ENCODE measurements at places on chromosomes 7 and 10.

DNA sequence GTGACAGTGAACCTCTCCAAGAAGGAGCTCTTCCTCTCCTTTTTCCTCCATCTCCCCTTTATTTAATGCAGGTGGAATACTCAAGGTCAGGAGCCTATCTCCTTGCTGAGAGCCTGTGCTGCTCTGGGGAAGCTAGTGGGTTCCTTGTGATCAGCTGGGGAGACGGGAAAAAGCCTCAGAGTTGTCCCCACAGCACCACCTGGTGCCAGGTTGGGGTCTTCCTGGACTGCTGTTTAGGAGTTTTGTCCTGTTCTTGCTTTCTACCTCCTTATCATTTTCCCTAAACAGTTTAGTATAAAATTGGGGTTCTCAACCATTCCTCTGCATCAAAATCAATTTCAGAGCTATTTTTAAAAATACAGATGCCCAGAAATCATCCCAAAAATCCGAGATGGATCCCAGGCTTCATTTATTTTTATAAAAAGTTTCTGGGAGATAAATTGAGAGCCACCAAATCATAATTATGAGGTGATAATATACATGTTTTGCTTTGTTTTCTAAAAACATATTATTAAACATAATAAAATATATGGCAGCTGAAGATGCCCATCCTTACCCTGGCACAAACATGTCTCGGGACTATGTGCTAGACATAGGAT is 44.3 kb downstream of the MACC1 start:
- peak; percentile 51 for DNase-seq
- H3K4me1 ChIP-seq: no peaks in the 10 kb centered on the region
- H3K36me3 ChIP-seq: no peaks in the 10 kb centered on the region
- H3K4me3 ChIP-seq: no peak overlapping the region

DNA sequence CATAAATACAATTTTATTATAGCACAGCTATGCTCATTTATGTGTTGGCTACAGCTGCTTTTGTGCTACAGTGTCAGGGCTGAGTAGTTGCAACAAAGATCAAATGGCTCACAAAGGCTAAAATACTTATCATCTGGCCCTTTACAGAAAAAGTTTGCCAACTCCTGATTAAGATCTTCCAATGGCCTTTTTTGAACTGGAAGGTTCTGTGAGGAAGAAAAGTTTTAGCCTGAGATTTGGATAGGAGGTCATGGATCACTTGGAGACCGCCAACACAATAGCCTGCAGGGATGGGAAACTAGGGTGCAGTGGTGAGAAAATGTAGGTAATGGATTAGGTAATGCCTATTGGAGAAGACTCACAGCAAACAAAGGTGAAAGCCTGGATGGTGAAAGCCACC is 169.8 kb downstream of the NOC3L start:
- no peak overlapping the region for H3K4me3 ChIP-seq
- no peak overlapping the region for H3K27ac ChIP-seq
- H3K27me3 ChIP-seq: peaks cover 2% of the 10 kb centered on the region

GRCh38 chr10:19532411-19532810 is 283.8 kb upstream of the PLXDC2 start:
- DNase-seq: no peak
- no peaks in the 10 kb centered on the region for H3K36me3 ChIP-seq
- no peak overlapping the region for H3K27ac ChIP-seq
- no peaks in the 10 kb centered on the region for H3K4me1 ChIP-seq

DNA sequence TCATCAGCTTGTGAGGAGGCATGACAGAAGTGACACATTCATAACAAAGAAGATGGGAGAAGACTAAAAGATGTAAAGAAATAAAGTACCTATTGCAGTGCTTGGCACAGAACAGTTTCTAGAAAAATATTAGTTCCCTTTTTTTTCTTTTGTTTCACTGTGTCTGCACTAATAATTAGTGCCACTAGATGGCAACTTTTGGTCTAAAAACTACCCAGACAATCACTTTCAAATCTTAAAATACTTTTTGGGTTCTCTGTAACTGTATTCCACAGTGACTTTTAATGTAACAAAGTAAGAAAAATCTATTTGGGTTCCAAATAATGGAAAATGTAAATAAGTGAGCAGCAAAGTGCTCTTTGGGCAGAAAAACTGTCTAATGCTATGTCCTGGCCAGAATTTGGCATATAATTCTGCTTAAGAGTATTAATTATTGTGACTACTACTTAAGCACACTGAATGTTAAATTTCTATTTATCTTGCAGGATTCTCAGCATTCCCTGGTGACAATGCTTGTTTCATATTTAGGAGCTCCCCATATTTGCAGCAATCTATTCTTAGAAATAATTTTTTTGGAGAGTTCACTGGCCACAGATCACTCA is 134.8 kb upstream of the KIF5B start:
- H3K27me3 ChIP-seq: no peaks in the 10 kb centered on the region
- no peak overlapping the region for H3K27ac ChIP-seq
- DNase-seq: peak; percentile 76
- H3K36me3 ChIP-seq: no peaks in the 10 kb centered on the region
- no peak overlapping the region for H3K4me3 ChIP-seq
- H3K4me1 ChIP-seq: peaks cover 7% of the 10 kb centered on the region

GRCh38 chr10:49011756-49012155 is 72.1 kb upstream of the LRRC18 start:
- H3K4me1 ChIP-seq: no peaks in the 10 kb centered on the region
- no peaks in the 10 kb centered on the region for H3K27me3 ChIP-seq
- no peak overlapping the region for H3K4me3 ChIP-seq
- H3K36me3 ChIP-seq: no peaks in the 10 kb centered on the region
- no peak for DNase-seq

DNA sequence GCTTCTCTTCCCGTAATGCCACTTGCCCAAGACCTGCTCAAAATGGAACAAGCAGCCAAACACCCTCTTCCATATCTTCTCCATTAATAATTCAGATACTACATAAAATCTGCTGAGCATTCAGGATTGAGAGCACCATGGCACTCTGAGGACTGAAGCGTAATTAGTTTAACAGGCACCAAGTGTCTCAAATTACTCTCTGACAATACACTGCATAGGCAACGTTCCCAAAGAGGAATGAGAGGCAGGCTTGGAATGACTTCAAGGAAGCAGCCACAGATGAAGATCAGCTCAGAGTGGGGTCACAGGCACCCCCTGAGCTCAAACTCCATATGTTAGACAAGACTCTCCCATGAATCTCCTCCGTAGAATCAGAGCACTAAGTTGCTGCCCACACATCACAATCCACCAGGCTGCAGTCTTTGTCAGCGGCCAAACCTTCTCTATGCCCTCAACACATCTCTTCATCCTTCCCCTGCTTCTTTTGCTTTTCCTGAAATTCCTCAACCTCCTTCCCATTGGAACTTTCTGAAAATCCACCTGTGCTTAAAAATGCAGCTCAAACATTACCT is 4.7 kb upstream of the ABLIM1 start:
- no peaks in the 10 kb centered on the region for H3K36me3 ChIP-seq

DNA sequence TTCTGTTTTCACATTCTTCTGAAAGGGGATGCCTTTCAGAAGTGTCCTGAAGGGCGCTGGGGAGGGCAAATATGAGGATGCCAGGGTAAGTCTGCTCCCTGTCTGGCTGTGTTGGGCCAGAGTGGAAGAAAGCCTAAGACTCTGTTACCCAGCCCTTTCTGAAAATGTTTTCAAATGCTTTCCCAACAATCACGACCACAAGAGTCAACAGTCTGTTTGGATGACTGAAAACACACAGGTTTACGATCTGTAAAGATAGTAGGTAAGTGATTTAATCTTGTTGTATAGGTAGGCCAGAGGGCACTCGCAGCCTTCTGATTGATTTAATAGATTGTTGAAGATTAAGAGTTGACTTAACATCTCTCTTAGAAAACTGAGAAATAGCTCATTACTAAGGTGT is 13.2 kb downstream of the SGPL1 start:
- H3K27me3 ChIP-seq: no peaks in the 10 kb centered on the region
- H3K4me1 ChIP-seq: peaks cover 30% of the 10 kb centered on the region
- no peak overlapping the region for H3K4me3 ChIP-seq

DNA sequence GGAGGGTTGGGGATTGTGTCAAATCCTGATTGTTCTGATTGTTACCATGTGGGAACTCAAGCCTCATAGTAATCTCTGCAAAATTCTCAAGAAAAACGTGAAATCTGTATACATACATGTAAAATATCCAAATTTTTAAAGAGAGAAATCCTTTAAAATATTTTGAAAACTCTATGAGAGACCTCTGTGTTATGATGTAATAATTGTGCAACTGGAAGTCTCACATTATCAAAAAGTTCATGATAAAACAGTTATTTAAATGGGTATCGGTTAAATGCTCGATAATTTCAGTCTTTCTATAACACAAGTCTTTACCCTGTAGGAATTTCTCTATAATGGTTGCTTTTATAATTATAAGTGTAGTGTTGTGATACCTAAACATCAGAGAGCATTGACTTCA is 95.5 kb downstream of the TMEM26 start:
- H3K36me3 ChIP-seq: no peaks in the 10 kb centered on the region
- no peaks in the 10 kb centered on the region for H3K4me1 ChIP-seq
- no peaks in the 10 kb centered on the region for H3K27me3 ChIP-seq
- H3K4me3 ChIP-seq: no peak overlapping the region
- no peak for DNase-seq

- H3K4me1 ChIP-seq: no peaks in the 10 kb centered on the region
- H3K27me3 ChIP-seq: no peaks in the 10 kb centered on the region
- no peak for DNase-seq
Observed at GRCh38 chr7:93817004-93817403, 73.5 kb downstream of the TFPI2 start.

GRCh38 chr7:50314836-50315592 is 10.5 kb downstream of the IKZF1 start:
- no peak overlapping the region for H3K27ac ChIP-seq
- H3K4me3 ChIP-seq: no peak overlapping the region
- no peaks in the 10 kb centered on the region for H3K4me1 ChIP-seq
- H3K36me3 ChIP-seq: no peaks in the 10 kb centered on the region
- H3K27me3 ChIP-seq: peaks cover 3% of the 10 kb centered on the region
- DNase-seq: no peak

DNA sequence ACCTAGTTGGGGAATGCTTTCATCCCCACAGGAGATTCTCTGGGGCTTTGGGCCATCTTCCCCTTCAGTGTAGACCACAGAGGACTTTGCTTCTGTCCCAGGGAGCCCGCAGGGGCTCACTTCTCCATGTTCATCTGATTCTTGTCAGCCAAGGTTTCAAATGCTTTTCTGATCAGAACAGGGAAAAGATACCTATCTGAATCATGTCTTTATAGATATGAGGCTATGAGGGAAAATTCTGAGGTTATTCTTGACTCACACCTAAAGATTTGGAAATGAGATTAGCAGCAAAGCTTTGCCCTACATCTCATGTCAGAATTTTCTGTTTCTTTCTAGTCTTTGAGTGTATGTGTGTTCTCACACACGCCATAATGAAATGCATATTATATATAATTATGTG is 53.3 kb downstream of the FIGNL1 start:
- no peaks in the 10 kb centered on the region for H3K4me1 ChIP-seq
- peaks cover 19% of the 10 kb centered on the region for H3K27me3 ChIP-seq
- no peak overlapping the region for H3K27ac ChIP-seq
- no peak overlapping the region for H3K4me3 ChIP-seq
